ENCODE measurements at places on chromosomes 6 and 20. TPM values are rescaled to one million over a fixed set of nuclear protein-coding genes. Genes with fewer than 3 reads are reported as not detected.

Gene CTSZ
- 100 TPM for total RNA-seq

Gene RPP21
- 70.4 TPM for total RNA-seq

Gene SLC2A10
- 0.05 TPM for total RNA-seq

DNA sequence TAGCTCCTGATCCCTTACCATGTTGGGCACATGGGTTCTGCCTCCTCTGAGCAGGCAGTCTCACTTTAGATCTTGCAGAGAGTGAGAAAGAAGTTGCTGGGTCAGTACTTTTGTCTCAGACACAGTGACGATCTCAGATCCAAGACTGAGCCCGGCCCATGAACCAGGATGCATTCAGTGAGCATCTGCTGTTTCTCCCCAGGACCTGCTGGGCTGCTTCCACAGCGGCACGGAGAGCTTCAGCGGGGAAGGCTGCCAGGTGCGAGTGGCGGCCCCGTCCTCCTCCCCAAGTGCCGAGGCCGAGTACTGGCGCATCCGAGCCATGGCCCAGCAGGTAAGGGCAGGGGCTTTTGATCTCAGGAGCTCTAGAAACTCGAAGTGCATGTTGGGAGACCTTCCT, 53.9 kb upstream of the SMIM28 start:
- no peaks in the 10 kb centered on the region for H3K4me1 ChIP-seq
- no peak for DNase-seq
- H3K27me3 ChIP-seq = no peaks in the 10 kb centered on the region
- no peak overlapping the region for H3K4me3 ChIP-seq
- H3K27ac ChIP-seq = no peak overlapping the region
- H3K36me3 ChIP-seq = no peaks in the 10 kb centered on the region

DNA sequence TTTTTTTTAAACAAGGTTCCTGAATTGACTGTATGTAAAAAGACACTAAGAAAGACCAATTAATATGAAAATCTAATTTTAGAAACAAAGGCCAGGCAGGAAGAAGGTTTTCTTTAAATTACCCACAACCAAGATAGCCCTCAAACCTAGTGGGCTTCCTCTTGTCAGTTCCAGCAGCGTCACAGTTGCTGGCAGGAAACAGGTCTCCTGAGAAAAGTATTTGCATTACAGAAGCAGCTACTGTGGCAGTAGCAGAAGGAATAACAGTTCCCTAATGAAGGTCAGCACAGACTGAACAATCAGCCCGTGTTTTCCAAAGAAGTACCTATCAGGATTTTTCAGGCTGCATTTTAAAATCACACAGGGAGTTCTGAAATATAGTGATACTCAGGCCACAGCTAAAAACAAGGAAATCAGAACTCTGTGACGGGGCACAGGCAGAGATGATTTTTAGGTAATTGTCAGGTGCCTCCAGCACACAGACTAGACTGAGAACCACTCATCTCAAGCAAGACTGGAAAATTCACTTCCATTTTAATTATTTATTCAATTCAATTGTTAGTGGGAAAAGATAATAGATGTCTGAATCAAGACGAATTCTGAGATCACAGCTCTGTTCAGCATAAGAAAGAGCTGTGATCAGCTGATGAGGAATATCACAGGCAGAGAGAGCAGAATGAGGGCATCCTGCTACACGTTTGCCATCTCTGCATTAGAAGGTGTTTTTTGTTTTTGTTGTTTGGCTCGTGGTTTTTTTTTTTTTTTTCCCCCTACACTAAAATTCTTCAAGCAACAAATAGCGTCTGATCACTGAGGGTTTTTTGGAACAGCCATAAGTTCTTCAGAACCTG, 230.5 kb upstream of the KHDRBS2 start:
- no peaks in the 10 kb centered on the region for H3K4me1 ChIP-seq
- no peak overlapping the region for H3K4me3 ChIP-seq
- no peak overlapping the region for H3K27ac ChIP-seq
- DNase-seq = no peak
- H3K36me3 ChIP-seq = no peaks in the 10 kb centered on the region

- no peaks in the 10 kb centered on the region for H3K36me3 ChIP-seq
- DNase-seq = no peak
- H3K27ac ChIP-seq = no peak overlapping the region
Measured at GRCh38 chr6:106117579-106117978, 31.4 kb downstream of the PRDM1 start.

- H3K36me3 ChIP-seq = peaks cover 12% of the 10 kb centered on the region
- H3K4me1 ChIP-seq = peaks cover 12% of the 10 kb centered on the region
Measured at GRCh38 chr6:73639040-73639439, 14.8 kb downstream of the SLC17A5 start.

DNA sequence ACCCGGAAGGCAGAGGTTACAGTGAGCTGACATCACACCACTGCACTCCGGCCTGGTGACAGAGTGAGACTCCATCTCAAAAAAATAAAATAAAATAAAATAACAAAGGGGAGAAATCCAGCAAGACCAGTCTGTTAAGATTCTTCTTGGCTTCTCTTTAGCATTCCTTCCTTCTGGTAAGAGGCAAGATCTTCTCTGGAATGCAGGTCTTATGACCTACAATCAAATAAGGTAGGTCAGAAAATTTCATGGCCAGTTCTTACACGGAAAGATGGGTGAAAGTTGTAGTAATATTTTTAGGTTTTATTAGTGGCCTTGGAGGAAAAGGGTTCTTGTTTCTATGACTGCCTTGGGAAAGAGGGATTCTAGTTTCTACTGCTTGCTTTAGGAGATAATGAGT, 180.9 kb downstream of the FUT9 start:
- DNase-seq = no peak
- no peaks in the 10 kb centered on the region for H3K36me3 ChIP-seq
- no peaks in the 10 kb centered on the region for H3K4me1 ChIP-seq
- H3K4me3 ChIP-seq = no peak overlapping the region

GRCh38 chr20:47764154-47764733, 21.0 kb downstream of the SULF2 start:
- no peak overlapping the region for H3K27ac ChIP-seq
- no peak overlapping the region for H3K4me3 ChIP-seq
- H3K36me3 ChIP-seq = no peaks in the 10 kb centered on the region
- H3K27me3 ChIP-seq = no peaks in the 10 kb centered on the region
- DNase-seq = no peak

DNA sequence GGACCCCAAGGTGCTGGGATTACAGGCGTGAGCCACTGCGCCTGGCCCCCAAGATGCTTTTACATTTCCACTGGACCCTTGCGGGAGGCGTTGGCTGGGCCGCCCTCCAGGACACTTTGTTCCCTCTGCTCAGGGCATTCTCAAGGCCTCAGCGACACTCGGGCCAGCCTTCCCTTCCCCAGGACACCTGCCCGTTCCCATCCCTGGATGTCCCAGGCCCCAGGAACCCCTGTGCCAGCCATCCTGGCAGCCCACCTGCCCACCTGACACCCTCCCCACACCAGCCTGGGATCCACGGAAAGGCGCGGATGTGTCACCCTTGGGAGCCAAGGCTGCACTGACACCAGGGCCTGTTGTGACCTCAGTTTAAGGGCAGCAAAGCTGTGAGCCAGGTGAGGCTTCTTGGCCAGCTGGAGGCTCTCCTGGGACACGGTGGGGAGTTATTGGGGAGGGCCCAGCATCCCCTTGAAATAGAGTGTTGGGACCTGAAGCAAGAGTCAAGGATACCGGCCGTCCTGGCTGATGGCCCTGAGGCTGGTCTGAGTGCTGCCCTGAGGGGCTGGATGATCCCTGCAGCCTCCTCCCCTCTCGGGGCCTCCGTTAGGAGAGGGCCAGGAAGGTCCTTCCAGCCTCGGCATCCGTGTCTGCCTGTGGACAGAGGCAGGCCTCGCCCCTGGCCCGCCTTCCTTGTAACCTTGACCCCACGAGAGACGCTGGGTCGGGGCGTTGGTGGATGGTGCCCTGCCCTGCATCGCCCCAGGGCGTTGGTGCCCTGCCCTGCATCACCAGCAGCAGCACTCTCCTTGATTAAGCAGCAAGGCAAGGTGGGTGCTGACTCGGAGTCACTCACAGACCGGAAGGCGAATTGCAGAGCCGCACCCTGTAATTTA, 84.2 kb upstream of the BHLHE23 start:
- no peak for DNase-seq
- no peaks in the 10 kb centered on the region for H3K36me3 ChIP-seq
- H3K27me3 ChIP-seq = no peaks in the 10 kb centered on the region
- no peak overlapping the region for H3K27ac ChIP-seq
- peaks cover 11% of the 10 kb centered on the region for H3K4me1 ChIP-seq

DNA sequence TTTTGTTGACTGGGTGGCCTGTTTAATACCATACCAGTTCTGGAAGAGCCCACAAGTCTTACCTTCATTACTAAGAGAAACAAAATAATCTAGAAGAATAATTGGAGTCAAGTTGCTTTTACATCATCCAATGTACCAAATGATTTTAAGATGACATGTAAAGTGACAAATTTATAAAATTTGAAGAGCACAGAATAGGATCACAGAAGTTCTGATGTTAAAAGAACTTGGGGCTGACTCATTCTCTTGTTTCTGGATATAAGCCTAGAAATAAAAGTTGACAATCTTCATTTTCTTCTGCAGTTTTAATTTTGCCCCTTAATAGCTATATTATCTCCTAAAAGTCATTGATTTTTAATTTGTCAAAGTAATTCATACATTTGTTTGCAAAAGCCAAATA, 317.5 kb upstream of the MARCKS start:
- no peaks in the 10 kb centered on the region for H3K4me1 ChIP-seq
- H3K27me3 ChIP-seq = no peaks in the 10 kb centered on the region
- DNase-seq = no peak
- no peak overlapping the region for H3K4me3 ChIP-seq
- no peaks in the 10 kb centered on the region for H3K36me3 ChIP-seq
- no peak overlapping the region for H3K27ac ChIP-seq

GRCh38 chr6:132275066-132275970, 126.0 kb downstream of the MOXD1 start:
- H3K27me3 ChIP-seq = no peaks in the 10 kb centered on the region
- no peak overlapping the region for H3K27ac ChIP-seq

DNA sequence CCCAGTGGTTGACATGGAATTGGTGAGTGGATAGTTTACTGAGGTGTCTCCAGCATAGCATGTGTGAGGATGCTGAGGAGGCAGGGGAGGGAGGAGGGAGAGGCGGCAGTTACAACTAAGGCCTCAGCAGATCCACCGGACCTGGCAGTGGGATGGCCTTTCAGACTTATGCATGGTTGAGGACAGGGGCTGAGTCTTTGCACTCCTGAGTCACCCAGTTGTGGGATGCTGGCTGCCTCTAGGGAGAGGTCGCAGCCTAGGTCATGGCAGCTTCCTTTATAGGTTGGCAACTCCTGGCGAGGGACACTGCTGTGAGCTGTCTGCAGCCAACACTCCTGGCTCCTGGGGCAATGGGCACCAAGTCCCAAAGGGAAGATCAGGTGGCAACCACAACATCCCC, 380.3 kb downstream of the PREX1 start:
- H3K27me3 ChIP-seq = peaks cover 1% of the 10 kb centered on the region
- H3K4me1 ChIP-seq = no peaks in the 10 kb centered on the region
- H3K27ac ChIP-seq = no peak overlapping the region
- DNase-seq = no peak

DNA sequence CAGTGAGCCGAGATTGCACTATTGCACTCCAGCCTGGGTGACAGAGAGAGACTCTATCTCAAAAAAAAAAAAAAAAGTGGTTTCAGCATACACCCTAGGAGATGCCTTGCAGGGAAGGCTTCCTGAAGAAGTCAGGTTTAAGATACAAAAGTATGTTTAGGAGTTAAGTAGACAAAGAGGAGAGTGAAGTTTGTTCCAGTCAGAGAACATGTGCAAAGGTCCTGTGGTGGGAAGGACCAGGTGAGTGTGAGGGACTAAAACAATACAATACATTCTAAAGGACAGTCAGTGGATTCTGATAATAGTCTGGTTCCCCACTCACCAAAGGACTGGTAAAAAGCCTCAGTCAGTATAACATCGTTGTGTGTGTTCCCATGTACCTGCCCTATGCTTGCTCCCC, 299.3 kb downstream of the HIVEP2 start:
- no peak for DNase-seq
- no peak overlapping the region for H3K4me3 ChIP-seq
- no peaks in the 10 kb centered on the region for H3K36me3 ChIP-seq
- no peak overlapping the region for H3K27ac ChIP-seq
- no peaks in the 10 kb centered on the region for H3K27me3 ChIP-seq
- H3K4me1 ChIP-seq = no peaks in the 10 kb centered on the region

DNA sequence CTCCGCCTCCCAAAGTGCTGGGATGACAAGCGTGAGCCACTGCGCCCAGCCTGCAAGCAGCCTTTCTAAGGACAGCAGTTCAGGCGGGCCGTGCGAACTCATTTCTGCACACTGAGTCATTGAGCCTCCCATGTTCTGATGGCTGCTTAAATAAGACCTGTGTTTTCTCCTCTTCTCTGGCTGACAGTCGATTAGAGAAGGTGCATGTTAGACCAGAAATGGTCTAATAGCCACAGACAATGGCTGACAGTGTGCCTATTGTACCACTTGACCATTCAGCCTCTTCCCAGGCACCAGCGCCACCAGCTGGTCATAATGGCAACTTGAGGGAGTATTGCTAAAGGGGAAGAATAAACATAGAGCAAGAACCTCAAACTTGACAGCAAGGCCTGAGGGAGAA, 6.2 kb downstream of the CST11 start:
- no peak overlapping the region for H3K4me3 ChIP-seq
- no peaks in the 10 kb centered on the region for H3K36me3 ChIP-seq
- DNase-seq = peak; percentile 35
- H3K4me1 ChIP-seq = no peaks in the 10 kb centered on the region

DNA sequence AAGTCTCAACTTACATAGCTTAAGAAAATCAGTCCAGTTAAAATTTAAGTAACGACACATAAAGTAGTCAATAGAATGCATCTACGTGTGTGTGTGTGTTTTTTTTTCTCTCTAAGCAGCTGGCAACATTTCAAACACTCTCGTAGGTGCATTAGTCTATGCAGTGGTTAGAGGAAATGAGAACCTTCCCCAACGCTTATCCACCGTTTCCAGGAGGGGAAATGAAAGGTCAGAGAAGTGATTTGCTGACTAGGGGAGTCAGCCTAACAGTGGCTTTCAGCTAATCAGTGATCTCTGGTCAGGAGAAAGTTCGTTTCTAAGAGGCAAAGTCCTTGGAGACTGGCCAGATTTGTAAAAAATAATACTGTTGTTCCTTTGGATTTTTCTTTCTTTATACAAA, 806.6 kb downstream of the C6orf118 start:
- H3K27ac ChIP-seq = no peak overlapping the region
- no peak for DNase-seq
- H3K36me3 ChIP-seq = no peaks in the 10 kb centered on the region
- no peaks in the 10 kb centered on the region for H3K4me1 ChIP-seq
- H3K4me3 ChIP-seq = no peak overlapping the region

- H3K27me3 ChIP-seq = no peaks in the 10 kb centered on the region
- no peak for DNase-seq
- no peak overlapping the region for H3K4me3 ChIP-seq
- H3K36me3 ChIP-seq = no peaks in the 10 kb centered on the region
Measured at GRCh38 chr20:54766483-54766882, 291.1 kb downstream of the DOK5 start.

- H3K27ac ChIP-seq = no peak overlapping the region
- no peaks in the 10 kb centered on the region for H3K27me3 ChIP-seq
- H3K4me1 ChIP-seq = no peaks in the 10 kb centered on the region
- H3K36me3 ChIP-seq = no peaks in the 10 kb centered on the region
Measured at GRCh38 chr6:14109411-14109826, 8.2 kb upstream of the CD83 start.
